ENCODE measurements at places on chromosomes 6 and 20.

DNA sequence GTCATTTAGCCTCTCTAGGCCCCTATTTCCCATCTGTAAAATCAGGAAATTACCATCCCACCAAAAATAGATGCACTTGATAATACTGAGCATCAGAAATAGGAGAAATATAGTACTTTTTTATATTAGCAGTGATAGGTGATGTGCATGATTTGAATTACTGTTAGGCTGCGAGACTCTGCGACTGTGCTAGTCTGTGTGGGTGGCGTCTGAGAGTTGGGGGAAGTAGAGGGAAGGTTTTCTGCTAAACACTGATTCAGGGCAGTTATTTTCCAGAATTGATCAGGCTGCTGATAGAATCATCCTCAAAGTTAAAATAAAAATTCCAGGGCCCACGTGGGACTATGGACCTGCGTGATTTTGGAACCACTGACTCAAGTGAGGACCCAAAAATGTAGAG lies 60.4 kb upstream of the ARMH2 start:
- DNase-seq = no peak

GRCh38 chr6:225907-226306 lies 66.4 kb upstream of the DUSP22 start:
- DNase-seq = no peak

DNA sequence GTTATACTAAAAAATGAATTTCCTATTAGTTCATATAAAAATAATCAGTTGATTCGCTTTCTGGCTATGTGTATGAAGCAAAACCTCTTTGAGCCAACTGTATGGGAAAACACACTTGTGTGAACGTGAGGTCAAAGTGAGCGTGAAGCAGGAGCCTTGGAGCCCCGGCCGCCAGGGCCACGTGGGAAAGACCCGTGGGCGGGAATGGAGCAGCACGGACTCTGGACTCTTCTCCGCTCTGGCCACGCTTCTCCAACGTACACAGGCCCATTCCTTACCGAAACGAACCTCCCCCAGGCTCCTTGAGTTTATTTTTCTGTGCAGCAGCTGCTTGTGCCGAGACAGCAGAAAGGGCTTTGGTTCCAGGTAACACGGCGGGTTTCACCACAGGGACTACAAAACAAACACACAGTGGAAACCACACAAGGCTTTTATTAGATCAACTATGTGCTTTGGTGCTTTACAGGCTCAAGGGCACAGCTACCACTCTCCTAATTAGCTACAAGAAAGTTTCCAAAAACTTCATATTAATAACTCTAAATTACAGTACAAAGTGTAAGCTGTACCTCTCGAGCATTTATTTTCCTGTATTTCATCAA lies 62.7 kb downstream of the TAF4 start:
- DNase-seq = no peak

GRCh38 chr6:10373642-10374359 lies 41.1 kb downstream of the TFAP2A start:
- DNase-seq = no peak

DNA sequence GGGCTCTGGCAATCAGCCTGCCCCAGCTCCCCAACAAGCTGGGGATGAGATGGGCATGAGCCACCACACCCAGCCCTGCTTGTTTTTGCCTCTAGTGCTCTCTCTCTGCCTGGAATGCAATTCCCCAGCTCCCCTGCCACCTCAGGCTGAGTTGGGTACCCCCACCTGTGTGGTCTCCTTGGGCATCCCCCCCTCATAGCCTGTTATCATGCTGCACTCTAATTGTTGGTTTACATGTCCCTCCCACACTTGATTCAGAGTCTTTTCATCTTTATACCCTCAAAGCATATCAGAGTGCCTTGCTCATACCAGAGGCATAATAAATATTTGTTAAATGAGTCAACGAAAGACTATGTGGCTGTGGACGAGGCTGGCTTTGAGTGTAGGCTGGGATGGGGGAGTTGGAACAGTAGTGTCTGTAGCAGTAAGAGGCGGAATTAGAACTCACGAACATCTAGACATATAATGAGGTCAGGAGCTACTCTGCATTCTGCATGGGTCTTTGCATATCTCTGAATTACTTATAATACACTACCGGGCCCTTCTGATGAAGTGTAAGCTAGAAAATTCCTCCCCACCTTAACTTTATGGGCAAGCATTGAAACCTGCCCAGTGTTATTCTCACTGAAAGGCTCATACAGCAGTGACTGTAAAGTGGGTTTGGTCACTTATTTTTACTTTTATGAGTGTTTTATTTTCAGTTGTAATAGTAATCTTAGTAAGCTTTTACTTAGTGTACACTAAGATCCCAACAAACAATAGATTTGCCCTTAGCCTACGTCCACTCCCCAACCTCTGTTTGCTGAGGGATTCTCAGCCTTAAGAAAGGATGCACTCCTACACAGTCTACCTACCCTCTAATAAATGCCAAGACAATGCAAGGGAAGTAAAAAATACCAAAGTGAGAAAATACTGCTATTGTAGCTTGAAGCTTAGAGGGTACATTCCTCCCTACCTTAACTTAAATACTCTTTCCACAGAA lies 58.7 kb downstream of the EDN1 start:
- no peak for DNase-seq
